ENCODE measurements at places on chromosomes 3 and 15. TPM values are rescaled to one million over a fixed set of nuclear protein-coding genes. Genes with fewer than 3 reads are reported as not detected.

Gene FGF12
- total RNA-seq: not detected

Gene POPDC2
- total RNA-seq: 0.65 TPM

Gene ITIH3
- total RNA-seq: 0.11 TPM

Gene OR5H14
- total RNA-seq: not detected

Gene MPI
- 46.6 TPM for total RNA-seq

Gene TMEM42
- 16.7 TPM for total RNA-seq

Gene GRK7
- total RNA-seq: not detected

Gene ALDH1A3
- total RNA-seq: 24.4 TPM

Gene ISLR2
- not detected for total RNA-seq

Gene NANOGP8
- total RNA-seq: 0.91 TPM

Gene ERICH6
- not detected for total RNA-seq

Gene SLC9C1
- under 0.01 TPM for total RNA-seq

Gene CYP19A1
- total RNA-seq: 9.5 TPM

Gene SERINC4
- total RNA-seq: not detected

Gene CHSY1
- total RNA-seq: 70.0 TPM

Gene TTLL13
- total RNA-seq: 0.13 TPM

Gene ANXA2
- 3,138 TPM for total RNA-seq

Gene CCR8
- not detected for total RNA-seq

Gene FBN1
- total RNA-seq: 1,426 TPM

Gene HYKK
- 4.7 TPM for total RNA-seq

Gene HHLA2
- total RNA-seq: not detected

Gene MINAR1
- 1.2 TPM for total RNA-seq

Gene UBP1
- 62.8 TPM for total RNA-seq

Gene TLR9
- 0.13 TPM for total RNA-seq

Gene HDC
- total RNA-seq: not detected

All from articular chondrocyte of knee joint (primary cell).